ENCODE measurements at places on chromosomes 16 and 17.

- no peak for DNase-seq
These were observed 11.0 kb downstream of the HEXIM2 start for GRCh38 chr17:45172541-45173286.

DNA sequence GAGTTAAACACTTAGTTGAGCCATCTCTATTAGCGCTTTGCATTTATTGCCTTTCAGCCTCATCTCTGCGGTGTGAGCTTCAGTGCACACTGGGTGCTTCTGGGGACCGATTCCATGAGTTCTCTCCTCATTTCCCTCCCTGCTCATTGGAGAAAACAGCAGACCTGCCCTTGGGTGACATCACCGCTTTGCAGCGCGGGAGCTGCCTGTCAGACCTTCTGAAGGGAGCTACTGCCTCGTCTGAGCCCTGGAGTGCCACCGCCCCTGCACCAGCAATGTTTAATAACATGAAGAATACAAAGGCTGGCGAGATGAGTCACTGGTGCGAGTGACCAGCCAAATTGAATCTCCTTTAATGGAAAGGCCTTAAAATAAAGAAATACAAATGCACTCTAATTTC, 30.2 kb upstream of the CPPED1 start:
- DNase-seq = no peak

DNA sequence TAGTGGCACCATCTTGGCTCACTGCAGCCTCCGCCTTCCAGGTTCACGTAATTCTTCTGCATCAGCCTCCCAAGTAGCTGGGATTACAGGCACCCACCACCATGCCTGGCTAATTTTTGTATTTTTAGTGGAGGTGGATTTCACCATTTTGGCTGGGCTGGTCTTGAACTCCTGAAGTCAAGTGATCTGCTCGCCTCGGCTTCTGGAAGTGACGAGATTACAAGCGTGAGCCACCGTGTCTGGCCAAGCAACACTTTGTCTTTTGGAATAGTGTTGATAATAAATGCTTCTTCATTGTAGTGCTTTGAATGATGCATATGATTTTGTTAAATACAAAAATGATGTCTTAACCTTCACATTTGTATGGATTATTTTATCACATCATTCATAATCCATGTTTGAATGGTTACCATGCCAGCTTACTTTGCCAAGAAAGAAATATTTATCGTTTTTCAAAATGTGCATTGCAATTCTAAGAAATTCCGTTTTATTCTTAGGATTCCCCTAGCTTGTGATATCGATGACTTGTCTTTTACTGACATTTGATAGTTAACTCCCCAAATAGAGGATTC, 29.1 kb downstream of the USP10 start:
- no peak for DNase-seq

- no peak for DNase-seq
These were observed 4.9 kb downstream of the GIT1 start for GRCh38 chr17:29584452-29585079.

- DNase-seq = no peak
These were observed 4.4 kb upstream of the HIC1 start for GRCh38 chr17:2050300-2051060.

GRCh38 chr16:46962629-46963028, 10.8 kb downstream of the DNAJA2 start:
- DNase-seq = no peak

DNA sequence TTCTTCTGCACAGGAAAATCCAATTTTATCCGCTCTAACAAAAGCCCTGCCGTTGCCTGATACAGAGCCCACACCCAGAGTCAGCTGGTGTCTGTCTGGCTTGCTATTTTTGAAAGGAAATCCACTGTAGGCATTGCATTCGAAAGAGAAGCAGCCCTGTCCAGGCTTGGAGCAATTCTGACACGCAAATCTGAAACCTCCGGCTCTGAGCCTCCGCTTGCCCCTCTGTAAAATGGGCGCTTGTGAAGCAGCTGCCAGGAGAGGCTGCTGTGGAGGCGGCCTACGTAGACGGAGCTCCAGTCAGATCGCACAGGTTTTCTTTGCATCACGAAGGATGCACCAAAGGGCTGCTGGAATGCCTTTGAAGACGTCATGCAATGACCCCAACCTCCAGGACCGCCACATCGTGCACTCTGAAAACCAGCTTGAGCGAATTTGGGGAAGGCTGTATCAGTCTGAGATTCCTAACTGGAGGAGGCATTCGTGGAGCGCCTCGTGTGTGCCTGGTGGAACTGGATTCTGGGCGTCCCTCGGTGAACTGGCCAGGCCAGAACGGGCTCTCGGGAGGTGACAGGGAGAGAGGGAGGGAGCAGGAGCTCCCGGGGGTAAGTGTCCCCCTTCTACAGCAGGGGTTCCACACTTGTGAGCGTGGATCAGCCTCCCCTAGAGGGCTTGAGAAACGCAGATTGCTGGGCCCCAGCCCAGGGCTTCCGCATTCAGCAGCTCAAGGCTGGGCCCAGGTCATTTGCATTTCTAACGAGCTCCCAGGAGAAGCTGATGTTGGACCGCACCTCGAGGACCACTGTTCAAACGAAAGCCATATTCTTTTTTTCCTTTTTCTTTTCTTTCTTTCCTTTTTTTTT, 215.5 kb downstream of the MRTFB start:
- DNase-seq = no peak

DNA sequence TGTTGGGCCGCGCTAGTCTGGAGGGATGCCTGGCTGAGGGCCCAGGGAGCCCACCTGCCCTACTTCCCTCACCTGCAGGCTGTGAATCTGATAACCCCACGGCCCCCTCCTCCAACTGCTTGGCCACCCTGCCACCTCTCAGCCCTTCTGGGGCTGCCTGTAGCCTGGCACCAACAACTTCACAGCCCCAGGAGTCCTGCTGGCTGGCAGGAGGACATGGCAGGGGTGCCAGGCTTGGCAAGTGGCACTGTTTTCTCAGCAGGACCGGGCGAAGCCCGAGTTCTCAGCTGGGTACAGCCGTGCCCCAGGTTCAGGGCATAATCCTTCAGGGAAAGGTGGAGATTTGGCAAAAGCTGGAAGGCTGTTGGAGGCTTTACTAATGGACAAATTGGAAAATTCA, 129.6 kb downstream of the CMIP start:
- no peak for DNase-seq

DNA sequence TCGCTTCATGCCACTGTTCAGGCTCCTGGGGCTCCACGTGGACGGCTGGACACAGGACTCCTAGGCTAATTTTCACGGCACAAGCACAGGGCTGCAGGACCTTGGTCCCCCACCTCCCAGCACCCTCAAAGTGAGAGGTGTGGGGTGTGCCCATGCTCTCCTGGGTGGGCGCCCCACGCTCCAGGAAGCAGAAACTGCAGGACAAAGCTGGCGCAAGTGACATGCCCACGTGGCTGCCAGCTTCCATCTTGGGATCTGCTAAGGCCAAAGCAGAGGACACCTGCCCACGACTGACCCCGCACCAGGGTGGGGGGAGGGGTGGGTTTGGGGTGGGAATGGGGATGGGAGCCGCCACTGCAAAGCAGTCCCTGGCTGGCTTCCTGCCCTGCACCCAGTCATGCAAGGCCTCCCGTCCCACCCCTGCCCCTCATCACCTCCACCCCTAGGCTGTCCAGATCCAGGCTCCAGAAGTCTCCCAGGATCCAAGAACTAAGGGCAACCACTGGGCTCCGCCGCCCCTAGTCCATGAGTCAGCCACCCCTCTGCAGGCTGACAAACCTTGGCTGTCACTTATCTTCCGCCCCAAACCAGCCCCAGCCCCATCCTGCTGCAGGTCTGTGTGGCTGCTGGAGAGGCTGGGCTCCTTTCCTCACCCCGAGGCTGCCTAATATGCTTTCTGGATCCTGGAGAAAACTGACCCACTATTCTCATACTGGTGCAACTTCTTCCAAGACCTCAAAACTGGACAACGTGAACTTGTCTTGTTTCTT, 11.1 kb downstream of the USP6 start:
- DNase-seq = no peak
